LoVo (cell line): ENCODE measurements at places on chromosomes 16 and 17.

GRCh38 chr16:82518811-82519210 lies 108.0 kb upstream of the CDH13 start:
- no peak for DNase-seq

DNA sequence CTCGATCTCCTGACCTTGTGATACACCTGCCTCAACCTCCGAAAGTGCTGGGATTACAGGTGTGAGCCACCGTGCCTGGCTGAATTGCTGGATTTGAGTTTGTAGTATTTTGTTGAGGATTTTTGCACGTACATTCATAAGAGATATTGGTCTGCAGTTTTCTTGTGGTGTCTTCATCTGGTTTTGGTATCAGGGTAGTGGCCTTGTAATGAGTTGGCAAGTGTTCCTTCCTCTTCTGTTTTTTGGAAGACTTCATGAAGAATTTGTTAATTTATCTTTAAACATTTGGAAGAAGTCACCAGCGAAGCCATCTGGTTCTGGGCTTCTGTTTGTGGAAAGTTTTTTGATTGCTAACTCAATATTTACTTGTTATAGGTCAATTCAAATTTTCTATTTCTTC lies 26.9 kb downstream of the SPNS3 start:
- DNase-seq = no peak

GRCh38 chr17:4161192-4161966 lies 18.4 kb downstream of the CYB5D2 start:
- peak; percentile 44 for DNase-seq

- DNase-seq = no peak
These were observed 23.3 kb upstream of the ANKRD40CL start for GRCh38 chr17:50790618-50791017.
